ENCODE measurements at places on chromosomes 6 and 20.
A peak's percentile ranks its signal among the peaks of the same experiment; 100 is the strongest.

DNA sequence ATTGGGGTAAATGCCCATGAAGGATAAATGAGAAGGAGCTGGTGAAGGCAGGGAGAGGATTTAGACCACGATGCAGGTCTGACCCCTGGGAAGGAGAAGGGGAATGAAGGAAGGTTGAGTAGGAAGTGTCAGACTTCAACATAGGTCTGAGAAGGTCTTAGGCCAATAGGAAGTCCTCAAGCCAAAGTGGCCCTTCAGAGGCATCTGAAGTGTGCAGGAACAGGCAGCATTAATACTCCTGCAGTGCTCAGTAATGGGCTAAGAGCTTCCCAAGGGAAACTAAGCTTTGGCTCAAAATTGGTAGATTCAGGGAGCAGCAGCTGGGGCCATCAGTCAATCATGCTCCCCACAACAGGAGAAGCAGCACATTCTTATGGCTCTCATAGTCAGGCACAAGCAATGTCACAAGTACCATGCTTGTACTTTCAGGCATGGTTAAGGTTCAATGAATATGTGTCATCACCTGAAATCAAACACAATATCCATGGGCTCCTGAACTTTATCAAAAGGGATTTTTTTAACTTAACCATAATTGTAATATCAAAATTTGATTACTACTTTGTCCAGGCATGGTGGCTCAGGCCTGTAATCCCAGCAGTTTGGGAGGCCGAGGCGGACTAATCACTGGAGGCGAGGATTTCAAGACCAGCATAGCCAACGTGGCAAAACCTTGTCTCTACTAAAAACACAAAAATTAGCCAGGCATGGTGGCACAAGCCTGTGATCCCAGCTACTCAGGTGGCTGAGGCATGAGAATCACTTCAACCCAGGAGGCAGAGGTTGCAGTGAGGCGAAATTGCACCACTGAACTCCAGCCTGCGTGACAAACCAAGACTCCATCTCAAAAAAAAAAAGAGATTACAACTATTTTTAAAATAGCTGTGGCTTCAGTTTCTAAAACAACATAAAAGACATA, 9.9 kb downstream of the RALGAPA2 start:
- DNase-seq, result no peak

- DNase-seq, result no peak
These were observed 45.2 kb downstream of the BCKDHB start for GRCh38 chr6:80151635-80152034.

DNA sequence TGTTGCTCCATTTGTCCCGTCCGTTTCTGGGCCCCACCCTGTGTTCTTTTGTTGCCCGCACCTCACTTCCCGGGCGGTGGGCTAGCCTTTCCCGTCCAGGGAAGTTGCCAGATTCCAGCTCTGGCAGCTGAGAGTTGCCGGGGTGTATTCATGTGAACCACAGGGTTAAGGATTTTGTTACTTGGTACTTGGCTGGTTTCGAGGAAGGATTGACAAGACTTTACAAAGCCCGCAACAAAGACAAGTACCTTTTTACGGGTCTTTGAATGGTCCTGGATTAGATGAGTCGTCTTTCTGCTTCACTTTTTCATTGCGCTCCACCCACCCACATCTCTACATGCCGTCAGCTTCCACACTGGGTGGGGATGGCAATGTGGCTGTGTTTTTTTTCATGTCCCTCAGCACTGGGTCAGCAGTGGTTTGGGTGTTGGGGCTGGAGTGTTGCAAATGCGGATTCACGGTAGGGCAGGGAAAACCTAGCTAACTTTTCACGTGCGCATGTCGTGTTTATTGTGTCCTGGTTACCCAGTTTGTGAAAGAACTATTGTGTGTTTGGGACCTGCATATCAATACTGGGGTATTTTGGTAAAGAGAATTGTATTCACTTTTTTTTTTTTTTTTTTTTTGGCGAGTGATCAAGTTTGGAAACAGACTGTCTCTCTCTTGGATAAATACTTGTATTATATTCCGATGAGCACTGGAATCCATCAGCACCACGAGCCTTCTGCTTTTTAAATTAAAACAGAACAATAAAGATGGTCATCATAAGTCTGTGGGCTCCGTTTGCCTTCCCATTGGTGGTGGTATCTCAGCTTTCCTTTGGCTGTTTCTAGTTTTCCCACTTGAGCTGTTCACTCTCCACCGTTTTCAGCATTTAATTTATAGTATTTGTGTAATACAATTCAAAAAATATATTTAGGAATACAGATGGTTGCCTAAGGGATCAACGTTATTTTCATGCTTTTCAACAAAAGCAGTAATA, 1.2 kb downstream of the DUSP22 start:
- no peak for DNase-seq

GRCh38 chr6:26170951-26171841, 84.0 kb downstream of the HFE start:
- DNase-seq, result no peak

DNA sequence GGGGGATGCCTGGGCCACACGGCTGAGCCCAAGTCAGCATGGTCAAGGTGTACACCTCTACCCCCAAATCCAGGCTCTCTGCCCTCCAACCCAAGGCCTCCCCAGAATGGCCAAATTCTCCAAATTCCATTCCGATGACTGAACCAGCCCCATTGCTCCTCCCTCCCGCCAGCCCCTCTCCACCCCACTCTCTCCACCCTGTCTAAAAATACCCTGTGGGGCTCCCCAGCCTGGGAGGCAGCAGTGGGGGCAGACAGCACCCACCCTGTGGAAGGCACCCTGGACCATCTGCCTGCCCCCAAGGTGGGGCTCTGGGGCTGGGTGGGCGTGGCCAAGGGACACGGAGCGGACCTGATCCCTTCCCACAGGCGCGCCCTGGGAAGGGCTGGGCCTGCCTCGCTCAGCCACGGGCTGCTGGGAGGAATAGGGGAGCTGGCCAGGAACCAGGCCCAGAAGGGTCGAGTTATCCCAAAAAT, 11.4 kb downstream of the TEAD3 start:
- peak; percentile 55 for DNase-seq

DNA sequence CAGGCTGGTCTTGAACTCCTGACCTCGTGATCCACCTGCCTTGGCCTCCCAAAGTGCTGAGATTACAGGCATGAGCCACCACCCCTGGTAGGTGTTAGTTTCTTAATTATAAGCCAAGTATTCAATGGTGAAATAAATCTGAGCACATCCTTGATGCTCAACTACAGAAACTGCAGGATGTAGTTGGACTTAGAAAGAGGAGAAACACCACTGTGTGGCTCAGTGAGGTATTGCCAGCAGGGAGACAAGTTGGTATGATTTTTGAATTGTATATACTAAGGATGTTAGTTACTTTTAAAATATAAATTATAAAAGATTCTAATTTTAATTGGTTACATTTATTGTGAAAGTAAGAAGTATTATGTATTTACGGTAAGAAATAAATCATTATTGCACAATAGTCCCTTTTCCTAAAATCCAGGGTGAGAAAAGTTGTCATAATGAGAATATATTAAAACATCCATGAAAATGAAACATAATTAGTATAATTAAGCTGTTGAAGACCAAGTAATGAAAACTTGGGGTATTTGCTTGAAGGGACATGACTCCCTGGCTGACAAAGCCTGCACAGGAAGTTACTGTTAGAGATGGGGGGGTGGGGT, 17.6 kb downstream of the SLC18B1 start:
- no peak for DNase-seq

DNA sequence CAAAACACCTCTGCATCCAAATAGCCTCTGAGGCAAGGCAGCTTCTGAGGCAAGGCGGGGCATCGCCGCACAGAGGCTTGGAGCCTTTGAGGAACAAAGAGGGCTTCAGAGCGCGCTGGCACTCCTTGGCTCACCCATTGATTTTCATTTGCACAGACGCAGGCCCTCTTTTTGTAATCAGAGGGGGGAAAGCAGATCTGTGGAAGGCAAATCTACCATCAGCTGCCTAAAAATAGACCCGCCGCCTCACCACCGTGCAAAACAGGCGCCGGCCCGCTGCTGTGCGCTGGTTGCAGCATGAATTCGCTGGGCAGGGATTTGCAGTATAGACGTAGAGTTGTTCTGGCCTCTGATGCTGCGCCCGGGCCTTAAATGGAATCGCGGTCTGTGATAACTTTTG, 69.9 kb upstream of the STMND1 start:
- no peak for DNase-seq
